Thyroid gland (tissue), 4 donors: ENCODE measurements at places on chromosomes 7 and 10. TPM values are rescaled to one million over a fixed set of nuclear protein-coding genes. Genes with fewer than 3 reads are reported as not detected.

DNA sequence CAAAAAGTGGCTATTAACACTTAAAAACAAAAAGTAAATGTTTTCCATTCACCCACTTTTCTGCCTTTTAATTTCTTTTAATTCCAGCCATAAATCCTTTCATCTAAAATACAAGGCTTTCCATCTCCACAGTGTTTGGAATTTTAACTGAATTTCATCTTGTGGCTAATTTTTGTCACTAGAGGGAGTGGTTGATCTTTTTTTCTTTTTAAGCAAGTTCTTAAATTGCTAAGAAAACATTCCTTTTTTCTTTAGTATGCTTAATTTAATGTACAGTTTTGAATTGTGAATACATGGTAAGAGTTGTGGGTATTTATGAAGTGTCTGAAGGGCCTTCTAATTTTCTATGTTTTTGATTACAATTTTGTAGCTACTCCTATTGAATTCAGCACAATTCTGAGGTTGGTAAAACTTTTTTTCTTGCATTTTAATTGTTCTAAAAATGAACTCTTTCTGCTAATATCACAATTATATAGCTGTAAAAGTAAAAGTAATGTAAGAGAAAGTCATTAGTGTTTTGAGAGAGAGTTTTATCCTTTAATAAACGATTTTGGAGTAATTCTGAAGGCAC, 54.9 kb upstream of the ANK3 start:
- DNase-seq: no peak

DNA sequence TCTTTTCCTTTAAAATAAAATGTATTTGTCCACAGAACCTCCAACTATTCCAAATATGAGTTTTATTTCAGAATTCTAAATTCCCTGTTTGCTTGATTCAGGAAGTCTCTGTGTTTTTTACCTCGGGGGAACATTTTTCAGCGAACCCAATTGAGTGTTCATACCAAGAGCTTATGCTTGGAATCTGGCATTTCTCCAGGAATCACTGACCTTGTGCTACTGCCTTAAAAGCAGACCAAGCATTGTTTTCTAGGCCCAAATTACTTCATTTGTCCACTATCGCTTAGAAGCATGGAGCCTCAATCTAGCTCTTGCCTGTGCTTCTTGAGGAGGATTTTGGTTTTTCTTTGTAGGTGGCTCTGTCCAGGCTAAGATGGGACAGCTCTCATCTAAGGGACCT, 59.4 kb downstream of the EBLN1 start:
- DNase-seq: peak; percentile 26

DNA sequence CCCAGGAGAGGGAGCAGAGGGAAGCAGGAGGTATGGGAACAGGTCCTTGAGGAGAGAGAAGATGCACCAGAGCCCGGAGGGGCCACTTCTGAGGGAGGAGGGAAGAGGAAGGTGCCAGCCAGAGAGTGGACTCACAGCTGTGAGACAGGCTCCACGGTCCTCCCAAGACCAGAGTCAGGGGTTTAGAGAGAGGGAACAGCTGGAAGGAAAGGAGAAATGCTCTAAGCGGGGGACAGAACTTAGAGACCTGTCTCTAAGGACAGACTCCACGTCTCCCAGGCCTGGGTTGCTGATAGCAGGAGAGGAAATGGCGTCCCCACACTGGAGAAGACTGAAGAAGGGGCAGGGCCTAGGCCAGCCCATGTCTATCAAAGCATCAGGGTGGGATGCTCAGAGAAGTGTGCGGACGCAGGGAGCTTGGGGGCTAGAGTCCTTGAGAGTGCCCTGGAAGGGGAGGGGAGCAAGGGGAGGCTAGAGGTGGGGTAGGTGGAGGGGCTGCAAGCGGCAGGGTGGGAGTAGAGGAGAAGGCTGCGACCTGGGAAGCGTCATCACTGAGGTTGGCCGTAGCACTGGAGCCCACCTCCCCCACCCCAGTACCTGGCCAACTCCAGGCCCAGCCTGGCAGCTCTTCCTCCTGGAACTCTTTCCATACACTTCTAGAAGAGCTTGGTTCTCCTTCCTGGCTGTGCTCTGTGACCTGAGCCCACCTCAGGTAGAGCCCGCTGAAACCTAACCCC, 25.6 kb upstream of the GRID1 start:
- no peak for DNase-seq

- DNase-seq: no peak
These were observed 4.2 kb downstream of the IKZF1 start for GRCh38 chr7:50308532-50309385.

- no peak for DNase-seq
These were observed 71.3 kb downstream of the CREB3L2 start for GRCh38 chr7:137930581-137930980.

DNA sequence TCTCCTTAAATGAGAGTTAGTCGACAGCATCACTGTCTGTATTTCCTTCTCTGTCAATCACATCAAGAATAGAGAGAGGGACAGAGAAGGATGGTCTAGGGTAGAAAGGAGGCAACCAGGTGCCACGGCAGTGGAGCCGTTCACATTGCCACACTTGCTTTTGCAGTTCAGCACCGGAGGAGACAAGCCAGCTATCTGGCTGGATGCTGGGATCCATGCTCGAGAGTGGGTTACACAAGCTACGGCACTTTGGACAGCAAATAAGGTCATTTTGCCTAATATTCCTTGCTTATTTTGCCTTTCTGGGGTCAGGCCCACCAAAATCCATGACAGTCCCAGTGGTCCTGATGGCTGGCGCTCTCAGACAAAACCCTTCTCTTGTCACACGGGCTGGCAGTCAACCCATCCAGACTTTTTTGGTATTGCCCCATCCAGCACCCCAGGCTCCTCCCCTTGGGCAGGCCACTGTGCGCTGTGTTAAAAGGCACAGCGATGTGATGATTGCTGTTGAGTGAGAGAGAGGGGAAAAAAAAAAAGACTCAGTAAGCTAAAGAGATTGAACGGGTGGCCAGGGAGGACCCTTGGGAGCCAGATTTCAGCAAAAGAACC, 8.4 kb downstream of the CPA2 start:
- no peak for DNase-seq

GRCh38 chr7:18157233-18157632, 129.6 kb upstream of the PRPS1L1 start:
- DNase-seq: no peak

DNA sequence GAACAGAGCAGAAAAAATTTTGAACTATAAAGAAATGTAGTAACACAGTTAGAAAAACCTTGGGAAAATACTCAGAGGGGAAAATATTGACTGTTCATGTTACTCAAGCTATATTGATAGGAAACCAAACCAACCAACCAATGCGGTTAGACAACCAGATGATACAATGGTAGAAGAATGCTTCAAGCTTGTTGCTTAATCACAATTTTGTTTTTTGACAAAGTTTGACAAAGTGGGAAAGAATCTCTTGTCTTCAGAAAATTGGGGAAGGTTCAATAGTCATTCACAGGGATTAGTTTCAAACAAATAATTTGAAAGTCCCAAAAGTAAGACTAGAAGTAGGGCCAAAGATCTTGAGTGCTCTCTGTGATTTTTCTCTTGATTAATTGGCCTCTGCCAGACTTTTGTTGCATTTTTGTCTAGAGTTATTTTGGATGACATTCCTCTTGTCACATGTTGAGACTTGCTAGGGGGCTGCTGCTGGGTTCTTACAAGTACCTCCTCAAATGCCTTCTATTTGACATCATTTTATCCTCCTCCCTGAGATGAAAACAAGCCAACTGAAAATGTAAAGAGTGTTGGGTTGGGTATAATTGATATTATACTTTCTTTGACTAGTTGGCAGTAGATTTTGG, 233.1 kb upstream of the PHYHIPL start:
- DNase-seq: no peak

DNA sequence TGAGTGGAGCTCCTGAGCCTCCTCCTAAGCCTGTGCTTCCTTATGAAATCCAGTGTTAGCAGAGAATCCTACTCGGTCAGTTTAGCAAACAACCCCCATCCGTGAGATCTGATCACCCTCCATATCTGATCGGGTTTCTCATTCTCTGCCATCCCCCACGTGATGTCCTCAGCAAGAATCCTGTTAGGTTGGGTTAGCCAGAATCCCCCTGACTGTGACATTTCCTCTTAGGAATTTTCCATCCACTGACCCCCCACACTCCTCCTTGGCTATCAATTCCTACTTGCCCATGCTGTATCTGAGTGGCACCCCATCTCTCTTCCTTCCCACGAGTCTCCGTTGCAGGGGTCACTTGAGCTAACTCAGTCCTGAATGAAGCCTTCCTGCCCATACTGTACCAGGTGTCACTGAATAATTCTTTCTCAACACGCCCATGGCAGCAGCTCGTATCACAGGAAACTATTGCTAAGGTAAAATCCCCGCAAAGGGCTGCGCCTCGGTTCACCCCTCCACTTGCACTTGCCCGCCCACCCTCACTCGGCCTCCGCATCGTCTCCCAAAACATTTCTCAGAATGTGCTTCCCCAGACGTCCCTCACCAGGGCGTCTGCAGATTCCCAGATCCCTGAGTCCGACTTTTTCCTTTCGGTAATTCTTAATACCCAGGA, 44.1 kb downstream of the MYOF start:
- no peak for DNase-seq

DNA sequence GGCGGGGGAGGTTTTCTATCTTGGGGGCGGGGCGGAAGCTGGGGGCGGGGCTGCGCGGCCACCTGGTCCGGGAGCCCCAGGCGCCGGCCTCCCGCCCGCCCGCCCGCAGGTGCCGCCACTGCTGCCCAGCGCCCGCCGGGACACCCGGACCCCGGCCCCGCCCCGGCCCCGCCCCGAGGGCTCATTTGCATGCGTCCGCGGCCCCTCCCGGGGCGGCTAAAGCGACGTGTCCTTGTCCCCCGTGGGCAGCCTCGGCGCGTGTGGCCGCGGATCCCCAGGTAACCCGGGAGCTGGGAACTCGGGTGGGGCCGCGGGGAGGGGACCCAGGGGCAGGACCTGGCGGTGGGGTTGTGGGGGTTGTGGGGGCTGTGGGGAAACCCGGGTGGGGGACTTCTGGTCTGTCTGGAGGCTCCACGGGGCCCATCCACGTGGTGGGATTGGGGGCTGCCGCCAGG, at the start of gene BHLHA15:
BHLHA15 (plus strand) TSS at position 219 of the 455 bp plus-strand sequence. CDS start 871 bp downstream, outside the sequence.
- peak; percentile 51 for DNase-seq

STN1 gene
- 37.1 TPM for total RNA-seq

OGA gene
- 114 TPM for total RNA-seq

GRCh38 chr7:89845952-89846351, 308.3 kb upstream of the STEAP1 start:
- DNase-seq: no peak

DNA sequence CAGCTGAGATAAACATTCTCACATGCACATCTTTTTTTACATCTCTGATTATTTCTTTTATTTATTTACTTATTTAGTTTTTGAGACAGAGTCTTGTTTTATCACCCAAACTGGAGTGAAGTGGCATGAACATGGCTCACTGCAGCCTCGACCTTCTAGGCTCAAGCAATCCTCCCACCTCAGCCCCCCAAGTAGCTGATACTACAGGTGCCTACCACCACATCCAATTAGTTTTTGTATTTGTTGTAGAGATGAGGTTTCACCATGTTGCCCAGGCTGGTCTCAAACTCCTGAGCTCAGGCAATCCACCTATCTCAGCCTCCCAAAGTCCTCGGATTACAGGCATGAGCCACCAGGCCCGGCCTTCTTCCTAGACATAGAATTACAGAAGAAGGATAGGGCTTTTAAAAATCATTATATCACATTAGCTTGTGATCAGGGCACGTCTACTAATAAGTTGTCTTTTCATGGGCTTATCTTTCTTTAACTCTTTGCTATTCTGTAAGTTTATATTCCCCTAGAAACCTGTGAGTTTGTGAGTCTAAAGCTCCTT, 5.9 kb downstream of the ASB15 start:
- no peak for DNase-seq

TLX1 gene
- total RNA-seq: not detected

DNA sequence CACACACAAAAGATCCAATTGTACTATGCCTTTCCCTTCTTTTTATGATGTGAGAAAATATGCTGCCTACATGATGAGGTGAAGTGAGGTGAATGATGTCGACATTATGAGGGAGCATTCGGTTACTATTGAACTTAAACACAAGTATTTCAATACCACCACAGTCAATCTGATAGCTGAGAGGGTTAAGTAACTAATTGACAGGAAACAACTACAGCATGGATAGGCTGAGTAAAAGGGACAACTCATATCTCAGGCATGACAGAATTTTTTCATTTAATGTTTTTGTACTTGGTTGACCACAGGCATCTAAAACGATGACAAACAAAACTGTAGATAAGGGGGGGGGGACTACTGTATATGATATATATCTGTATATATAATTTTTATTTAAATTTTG, 488.9 kb downstream of the SH2D4B start:
- no peak for DNase-seq

IKZF1 gene
- 9.5 TPM for total RNA-seq

ACHE gene
- total RNA-seq: 4.8 TPM

- DNase-seq: no peak
These were observed 18.1 kb downstream of the UBE2D4 start for GRCh38 chr7:43944286-43944685.

GRCh38 chr10:71476228-71477011, 79.7 kb downstream of the CDH23 start:
- DNase-seq: peak; percentile 58

GRCh38 chr10:76111986-76112825, 680.8 kb downstream of the LRMDA start:
- DNase-seq: peak; percentile 26

DNA sequence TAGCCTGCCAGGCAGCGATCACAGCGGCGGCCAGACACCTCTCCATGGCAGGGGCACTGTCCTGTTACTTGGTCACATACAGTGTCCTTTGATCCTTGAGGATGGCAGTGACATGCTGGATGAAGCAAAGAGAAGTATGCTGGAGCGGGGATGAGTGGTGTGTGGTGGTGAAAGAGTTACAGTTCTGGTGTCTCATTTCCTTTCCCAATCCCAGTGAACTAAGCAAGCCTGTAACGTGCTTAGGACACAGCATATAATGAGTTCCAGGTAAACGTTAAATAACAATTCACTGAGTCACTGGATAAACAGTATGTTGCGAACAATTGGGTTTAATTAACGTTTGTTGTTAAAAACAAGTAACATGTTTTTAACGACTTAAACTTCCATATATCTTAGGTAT, 63.5 kb upstream of the LAMB1 start:
- DNase-seq: no peak

DNA sequence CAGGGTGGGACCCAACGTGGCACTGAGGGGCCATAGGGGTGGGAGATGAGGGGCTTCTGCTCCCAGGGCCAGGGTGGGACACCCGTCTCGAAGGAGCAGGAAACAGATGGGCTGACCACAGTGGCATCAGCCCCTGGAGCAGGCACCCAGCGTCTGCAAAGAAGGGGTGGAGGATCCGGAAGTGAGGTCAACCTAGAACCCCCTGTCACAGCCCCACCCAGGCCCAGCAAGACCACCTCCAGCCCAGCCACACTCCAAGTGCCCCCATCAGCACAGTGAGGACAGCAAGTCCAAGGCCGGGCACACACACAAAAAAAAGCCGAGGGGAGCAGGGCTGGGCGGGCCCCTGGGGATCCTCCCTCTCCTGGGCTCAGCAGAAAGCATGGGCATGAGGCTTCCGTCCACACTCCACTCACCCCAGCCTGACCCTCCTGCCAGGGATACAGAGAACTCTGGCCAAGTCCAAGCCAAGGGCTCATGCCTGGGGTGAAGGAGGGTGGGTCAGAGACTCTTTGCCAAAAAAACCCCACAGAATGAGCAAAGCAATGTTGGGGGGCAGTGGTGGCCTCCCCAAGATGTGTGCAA, 111.0 kb downstream of the FOXL3 start:
- DNase-seq: no peak

COL1A2 gene
- 50.4 TPM for total RNA-seq
